ENCODE measurements at places on chromosomes 1 and 21.
A peak's percentile ranks its signal among the peaks of the same experiment; 100 is the strongest.

DNA sequence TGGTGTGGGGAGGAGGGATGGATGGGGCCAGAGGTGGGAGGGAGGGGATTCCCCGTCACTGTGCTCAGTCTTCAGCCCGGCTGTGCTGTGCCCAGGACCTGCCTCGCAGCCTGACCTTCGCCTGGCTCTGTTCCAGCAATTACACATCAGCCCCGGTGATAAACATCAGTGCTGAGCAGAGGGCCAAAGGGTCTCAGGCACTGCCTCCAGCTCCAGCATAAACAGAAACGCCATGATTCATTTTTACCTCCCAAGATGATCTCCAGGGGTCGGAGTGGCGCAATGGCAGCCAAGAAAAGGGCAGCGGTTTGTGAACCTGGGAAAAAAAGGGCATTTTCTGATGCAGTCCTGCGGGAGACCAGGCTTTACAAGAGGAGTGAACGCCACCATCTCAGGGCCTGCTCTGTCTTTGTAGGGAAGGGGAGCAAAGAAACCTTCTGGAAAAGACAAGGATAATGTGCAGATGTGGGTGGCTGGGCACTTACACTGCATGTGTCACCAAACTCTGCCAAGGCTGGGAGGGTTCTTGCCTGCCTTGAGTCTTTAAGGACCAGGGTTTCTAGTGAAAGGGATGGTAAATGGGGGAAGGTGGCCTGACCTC lies 28.1 kb downstream of the SHISA4 start:
- DNase-seq, result peak; percentile 88

GRCh38 chr1:68028566-68028965 lies 21.9 kb downstream of the DIRAS3 start:
- no peak for DNase-seq

- DNase-seq, result no peak
Measured at GRCh38 chr1:56484695-56485094, 94.7 kb downstream of the PLPP3 start.

GRCh38 chr1:43463479-43463878 lies 9.7 kb upstream of the HYI start:
- DNase-seq, result no peak

DNA sequence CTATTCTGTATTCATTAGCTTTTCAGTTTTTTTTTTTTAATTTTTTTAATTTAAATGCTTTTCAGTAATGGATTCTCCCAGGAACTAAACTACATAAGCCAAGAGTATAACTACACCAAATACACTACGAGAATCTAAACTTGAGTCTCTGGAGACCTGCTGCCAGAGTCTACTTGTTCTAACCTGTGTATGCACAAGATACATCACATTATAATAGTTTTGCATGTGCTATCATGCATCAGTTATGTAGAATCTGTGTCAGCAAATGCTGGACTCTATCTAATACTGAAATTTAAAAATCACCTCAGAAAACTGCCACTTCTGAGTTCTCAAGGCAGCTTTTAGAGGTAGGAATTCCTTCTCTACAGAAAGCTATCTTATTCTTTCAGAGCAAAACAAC lies 146.3 kb upstream of the GREM2 start:
- no peak for DNase-seq

GRCh38 chr1:168229893-168230292 lies 4.1 kb downstream of the SFT2D2 start:
- no peak for DNase-seq

DNA sequence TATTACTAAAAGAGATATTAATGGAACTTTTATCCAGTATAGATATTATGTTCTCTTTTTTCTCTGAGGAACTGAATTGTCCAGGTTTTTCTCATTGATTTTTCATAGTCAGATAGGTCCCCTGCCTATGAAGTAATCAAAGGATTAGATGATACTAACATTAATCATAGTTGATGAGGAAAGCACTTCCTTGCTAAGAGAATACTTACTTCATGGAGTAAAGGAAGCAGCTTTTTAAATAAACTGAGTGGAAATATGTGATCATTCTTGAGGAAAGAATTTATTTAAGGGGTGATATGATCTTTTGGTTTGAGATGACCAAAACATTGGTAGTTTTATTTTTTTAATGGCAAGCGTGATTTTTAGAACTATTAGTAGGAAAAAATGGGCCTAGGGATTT lies 58.9 kb downstream of the SWT1 start:
- no peak for DNase-seq

DNA sequence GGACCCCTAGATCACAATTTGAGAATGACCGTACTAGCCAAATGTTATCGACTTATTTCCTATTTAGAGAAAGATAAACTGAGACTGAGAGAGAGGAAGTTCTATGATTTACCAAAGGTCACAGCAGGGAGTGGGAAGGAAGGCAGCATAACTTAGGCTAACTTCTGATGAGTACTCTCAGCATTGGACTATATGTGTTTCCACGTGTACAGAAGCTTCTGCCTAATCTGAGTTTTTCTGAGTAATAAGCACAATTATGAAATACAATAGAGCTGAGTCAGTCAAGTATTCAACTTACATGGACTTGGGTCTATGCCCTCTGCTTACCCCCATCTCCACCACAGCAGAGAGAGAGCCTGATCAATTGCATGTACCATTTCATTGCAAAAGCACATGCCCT lies 88.1 kb upstream of the HIVEP3 start:
- no peak for DNase-seq

DNA sequence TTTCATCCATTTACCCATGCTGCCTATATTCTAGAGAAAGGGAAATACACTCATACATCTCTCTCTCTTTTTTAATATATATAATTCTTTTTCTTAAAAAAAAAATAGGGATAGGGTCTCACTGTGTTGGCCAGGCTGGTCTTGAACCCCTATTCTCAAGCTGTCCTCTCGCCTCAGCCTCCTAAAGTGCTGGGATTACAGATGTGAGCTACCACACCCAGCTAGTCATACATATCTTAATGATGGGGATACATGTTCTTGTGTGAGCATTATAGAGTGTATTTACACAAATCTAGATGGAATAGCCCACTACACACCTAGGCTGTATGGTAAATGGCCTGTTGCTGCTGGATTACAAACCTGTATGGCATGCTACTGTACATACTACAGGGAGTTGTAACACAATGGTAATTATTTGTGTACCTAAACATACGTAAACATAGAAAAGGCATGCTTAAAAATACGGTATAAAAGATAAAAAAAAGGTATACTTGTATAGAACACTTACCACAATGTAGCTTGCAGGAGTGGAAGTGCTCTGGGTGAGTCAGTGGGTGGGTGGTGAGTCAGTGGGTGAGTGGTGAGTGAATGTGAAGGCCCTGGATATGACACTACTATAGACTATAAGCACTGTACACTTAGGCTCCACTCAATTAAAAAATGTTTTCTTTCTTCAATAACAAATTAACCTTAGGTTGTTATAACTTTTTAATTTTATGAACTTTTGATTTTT lies 72.9 kb downstream of the IVNS1ABP start:
- DNase-seq, result no peak

DNA sequence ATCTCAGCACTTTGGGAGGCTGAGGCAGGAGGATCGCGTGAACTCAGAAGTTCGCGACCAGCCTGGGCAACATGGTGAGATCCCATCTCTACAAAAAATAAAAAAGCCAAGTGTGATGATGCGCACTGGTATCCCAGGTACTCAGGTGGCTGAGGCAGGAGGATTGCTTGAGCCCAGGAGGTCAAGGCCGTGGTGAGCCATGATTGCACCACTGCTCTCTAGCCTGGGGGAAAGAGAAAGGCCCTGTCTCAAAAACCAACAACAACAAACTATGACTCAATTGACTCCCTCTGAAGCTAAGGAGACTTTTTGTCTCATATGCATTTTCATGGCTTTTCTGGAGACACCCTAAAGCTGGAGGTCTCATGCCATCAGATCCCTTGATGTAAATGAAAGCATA lies 118.8 kb downstream of the CCDC185 start:
- DNase-seq, result no peak

DNA sequence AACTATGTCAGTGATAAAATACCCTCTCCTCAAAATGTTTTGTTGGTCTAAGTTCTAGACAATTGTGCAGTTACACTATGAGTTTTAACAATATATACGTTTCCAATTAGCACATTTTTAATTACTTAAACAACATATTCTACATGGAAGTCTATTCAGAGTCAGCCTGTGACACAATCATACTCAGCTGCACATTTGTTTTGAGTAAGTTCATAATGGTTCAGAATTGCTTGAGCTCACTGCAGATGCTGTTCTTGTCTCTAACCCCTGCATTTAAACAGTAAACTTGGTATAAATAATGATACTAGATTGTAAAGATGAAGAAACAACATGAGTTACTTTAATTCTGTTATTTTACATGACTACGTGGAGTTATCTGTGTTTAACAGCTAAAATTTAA lies 30.6 kb downstream of the CDKN2C start:
- DNase-seq, result no peak

GRCh38 chr1:73813716-73814115 lies 384.3 kb downstream of the LRRIQ3 start:
- DNase-seq, result no peak

- no peak for DNase-seq
Measured at GRCh38 chr1:1399872-1400575, 889 bp upstream of the CCNL2 start.

- DNase-seq, result no peak
Measured at GRCh38 chr21:18443085-18443484, 39.5 kb upstream of the TMPRSS15 start.

GRCh38 chr21:28669971-28670653 lies 322.6 kb downstream of the LTN1 start:
- no peak for DNase-seq

- DNase-seq, result no peak
Measured at GRCh38 chr1:212520746-212521145, 87.8 kb upstream of the ATF3 start.

- no peak for DNase-seq
Measured at GRCh38 chr1:111045033-111045722, 81.5 kb upstream of the LRIF1 start.

DNA sequence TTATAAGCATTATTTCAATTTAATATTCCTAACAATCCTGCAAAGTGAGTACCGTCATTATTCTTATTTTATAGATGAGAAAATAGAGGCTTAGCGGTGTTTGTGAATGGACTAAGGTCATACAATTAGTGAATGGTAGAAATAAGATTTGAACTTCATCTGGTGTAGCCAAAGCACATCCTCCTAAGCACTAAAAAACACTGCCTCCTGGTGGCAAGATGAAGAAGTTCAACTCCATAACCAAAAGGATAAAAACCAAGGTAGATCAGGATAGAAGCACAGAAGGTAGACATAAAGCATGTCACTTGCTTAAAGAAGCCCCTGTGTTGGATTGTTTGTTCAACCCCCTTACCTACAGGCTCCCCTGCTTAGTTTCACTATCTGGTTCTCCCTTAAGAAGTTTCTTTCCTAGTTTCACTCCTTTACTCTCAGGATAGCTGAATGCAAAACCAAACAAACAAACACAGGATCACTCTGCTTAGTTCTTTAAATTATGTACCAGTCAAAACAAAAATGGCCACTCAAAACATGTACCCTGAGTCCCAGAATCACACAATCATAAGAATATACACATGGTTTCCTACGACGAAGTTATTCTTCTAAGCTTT lies 12.7 kb upstream of the AIM2 start:
- DNase-seq, result no peak

- DNase-seq, result no peak
Measured at GRCh38 chr1:67780637-67781036, 52.6 kb downstream of the GNG12 start.

GRCh38 chr1:243982447-243983018 lies 68.5 kb upstream of the ZBTB18 start:
- DNase-seq, result no peak

DNA sequence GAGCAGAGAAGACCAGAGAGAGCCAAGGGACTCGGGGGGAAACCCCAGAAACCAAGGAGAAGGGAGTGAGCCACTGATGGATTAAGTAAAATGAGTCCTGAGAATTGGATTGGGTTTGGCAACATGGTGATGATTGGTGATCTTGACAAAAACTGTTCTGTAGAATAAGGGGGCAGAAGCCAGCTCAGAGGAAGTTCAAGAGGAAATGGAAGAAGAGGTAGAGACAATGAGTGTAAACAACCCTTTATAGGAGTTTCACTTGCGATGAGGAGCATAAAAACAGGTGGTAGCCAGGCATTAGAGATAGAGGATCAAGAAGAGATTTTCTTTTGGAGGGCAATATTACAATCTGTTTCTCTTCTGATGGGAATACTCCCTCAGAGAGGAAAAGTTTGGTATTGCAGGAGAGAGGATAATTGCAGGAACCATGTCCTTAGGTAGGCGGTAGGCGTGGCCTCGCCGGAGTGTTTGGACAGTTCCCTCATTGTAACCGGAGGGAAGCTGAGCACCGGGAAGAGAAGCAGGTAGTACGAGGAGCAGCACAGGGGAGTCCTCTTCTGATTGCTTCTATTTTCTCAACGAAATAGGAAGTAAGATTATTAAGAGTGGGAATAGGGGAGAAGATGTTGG lies 68.4 kb upstream of the TENT5C start:
- peak; percentile 21 for DNase-seq

DNA sequence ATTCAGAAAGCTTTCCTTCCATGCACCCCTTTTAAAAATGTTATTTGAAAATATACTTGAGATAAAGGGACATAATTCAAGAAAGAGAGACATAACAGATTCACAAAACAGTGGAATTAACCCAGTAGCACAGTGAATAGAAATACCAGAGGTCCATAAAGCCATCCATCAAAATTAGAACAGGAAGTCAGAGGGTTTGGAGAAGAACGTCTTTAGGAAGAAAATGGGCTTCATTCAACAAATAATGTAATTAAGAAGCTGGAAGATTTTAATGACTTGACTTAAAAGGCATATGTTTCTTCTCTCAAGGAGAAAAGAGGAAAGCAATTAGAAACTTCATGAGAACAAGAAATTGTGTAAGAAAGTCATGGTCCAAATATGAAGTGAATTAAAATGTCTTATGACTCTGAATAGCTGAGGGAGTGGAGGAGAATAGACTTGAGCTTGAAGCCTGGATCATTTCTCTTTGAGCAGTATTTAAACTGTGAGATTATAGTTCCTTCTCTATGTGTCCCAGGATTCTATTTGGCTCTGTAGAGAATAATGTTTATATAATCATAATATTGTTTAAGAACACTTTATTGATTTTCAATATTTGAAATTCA lies 7.9 kb upstream of the HCRTR1 start:
- DNase-seq, result no peak

DNA sequence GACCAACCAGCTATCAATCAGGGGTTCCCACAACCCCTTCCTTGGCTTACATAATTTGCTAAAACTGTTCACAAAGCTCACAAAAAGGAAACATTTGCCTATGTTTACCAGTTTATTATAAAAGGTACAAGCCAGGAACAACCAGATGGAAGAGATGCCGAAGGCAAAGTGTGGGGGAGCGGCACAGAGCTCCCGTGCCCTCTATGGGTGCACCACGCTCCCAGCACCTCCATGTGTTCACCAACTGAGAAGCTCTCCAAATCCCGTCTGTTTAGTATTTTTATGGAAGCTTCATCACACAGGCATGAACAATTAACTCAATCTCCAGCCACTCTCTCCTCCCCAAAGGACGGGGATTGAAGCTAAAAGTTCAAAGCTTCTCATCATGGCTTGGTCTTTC lies 32.9 kb downstream of the PSMG1 start:
- no peak for DNase-seq

DNA sequence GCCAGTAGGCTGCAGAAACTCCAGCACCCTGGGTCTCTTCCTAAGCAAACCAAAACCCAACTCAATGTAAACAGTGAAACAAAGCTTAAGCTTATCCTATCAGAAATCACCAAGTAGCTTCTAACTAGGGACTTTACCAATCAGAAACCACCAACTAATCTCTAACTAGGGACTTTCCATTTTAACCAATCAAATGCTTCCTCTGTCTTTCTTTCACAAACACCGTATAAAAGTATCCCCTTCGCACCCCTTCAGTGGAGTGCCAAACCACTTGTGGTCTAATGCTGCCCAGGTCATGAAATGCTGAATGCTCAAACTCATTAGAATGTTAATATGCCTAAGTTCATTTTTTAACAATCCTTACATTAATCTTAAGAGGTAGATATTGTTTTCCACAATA lies 250.5 kb upstream of the DUSP10 start:
- no peak for DNase-seq

Data from lower leg skin (tissue), 4 donors.